ENCODE measurements at places on chromosomes 12 and 14.

- DNase-seq, result no peak
Measured at GRCh38 chr14:21880918-21881317, 207.3 kb upstream of the OR4E1 start.

GRCh38 chr12:5923043-5923605 lies 21.9 kb downstream of the ANO2 start:
- no peak for DNase-seq

DNA sequence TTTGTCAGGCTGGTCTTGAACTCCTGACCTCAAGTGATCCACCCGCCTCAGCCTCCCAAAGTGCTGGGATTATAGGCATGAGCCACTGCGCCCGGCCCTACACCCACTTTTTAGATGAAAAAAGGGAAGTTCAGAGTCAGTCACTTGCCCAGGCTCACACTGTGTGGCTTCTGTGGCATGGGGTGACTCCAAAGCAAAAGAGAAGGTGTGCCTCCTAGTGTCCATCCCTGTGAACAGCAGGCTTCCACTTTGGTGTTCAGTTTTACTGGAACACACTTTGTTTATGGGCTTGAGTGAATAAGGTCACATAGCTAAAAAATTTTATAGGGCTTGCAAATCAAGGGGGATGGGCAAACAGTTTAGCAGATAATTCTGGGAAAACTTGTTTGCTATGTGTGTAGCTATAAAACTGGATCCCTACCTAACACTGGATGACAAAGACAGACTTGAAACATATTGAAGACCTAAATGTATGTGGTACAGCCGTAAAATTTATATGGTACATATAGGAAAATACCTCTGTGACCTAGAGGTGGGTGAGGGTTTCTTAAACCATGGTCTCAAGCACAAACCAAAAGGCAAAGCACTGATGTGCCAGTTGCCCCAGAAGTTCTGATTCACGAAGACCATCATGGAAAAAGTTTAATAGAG lies 54.9 kb downstream of the EID3 start:
- peak; percentile 72 for DNase-seq

DNA sequence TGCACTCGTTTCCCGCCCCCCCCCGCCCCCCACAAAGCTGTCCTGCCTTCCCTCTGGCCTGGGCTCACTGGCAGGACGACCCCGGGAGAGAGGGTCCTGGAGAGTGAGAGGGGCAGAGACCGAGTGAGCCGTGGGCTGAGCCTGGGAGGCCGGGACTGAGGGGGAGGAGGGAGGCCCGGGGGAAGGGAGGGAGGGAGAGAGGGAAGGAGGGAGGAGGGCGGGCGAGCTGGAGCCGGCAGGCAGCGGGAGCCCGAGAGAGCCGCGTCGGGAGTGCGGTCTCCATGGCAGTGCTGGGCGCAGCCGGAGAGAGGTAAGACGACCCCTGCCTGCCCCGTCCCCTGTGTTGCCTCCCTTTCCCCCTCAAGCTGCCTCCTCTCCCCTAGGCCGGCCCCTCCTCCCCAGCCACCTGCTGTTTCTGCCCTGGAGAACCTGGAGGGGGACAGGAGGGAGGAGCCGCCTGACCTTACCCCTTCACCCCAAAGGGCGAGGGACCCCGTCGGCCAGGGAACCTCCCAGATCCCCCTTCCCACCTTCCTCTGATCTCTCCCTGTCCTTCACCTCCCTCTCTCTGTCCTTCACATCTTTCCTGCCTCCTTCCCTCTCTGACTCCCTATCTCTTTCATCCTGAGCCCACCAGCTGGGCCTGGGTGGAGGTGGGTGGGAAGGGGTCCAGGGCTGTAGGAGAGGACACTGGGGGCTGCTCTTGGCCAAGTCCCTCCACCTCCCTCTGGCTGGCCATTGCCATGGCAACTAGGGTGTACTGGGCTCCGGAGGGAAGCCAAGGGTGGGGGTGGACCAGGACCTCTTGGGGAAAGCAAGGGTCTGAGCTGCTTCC lies at the start of gene GPR162:
Gene GPR162 (plus strand): TSS at position 231 of the 835 bp plus-strand sequence. CDS start 2,078 bp downstream, outside the sequence.
- no peak for DNase-seq

- DNase-seq, result no peak
Measured at GRCh38 chr12:132018193-132018916, 68.6 kb downstream of the EP400 start.

- no peak for DNase-seq
Measured at GRCh38 chr12:104057771-104058197, 6.5 kb upstream of the HCFC2 start.

GRCh38 chr14:33997611-33998010 lies 46.7 kb upstream of the EGLN3 start:
- no peak for DNase-seq

- peak; percentile 4 for DNase-seq
Measured at GRCh38 chr14:55301437-55302121, 30.4 kb downstream of the FBXO34 start.

DNA sequence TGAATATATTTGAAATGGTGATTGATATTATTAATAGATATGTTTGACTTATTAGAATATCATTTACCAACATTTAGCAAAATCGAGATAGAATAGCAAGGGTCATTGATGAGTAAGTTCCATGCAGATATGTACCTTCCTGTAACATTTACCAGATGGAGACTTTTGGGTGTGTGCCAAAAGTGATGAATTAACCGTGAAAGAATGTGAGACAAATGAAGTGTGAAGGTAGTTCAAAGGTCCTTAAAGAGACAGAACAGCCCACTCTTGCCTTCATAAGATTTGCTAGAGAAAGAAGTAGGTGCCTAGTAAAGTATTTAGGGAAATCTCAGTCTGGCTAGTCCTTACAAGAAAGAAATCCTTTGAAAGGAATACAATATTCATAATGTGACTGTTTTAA lies 45.5 kb downstream of the FGD4 start:
- no peak for DNase-seq

DNA sequence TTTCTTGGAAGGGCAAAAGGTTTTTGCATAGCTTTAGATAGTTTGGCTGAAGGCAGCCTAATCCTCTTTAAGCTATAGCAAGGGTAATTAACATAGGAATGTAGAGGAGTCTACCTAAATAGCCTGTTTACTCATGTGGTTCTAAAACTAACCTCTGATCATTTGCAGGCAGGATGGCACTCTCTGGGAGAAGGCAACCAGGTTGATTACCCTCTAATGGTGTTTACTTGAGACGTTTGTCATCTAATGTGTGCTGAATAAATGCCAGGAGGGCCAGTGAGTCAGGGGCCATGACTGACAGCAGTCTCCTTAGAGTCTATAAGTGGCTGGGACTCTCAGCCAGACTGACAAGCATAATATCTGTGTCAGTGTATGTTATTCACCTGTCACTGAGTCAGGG lies 286.4 kb downstream of the PCNX1 start:
- no peak for DNase-seq

DNA sequence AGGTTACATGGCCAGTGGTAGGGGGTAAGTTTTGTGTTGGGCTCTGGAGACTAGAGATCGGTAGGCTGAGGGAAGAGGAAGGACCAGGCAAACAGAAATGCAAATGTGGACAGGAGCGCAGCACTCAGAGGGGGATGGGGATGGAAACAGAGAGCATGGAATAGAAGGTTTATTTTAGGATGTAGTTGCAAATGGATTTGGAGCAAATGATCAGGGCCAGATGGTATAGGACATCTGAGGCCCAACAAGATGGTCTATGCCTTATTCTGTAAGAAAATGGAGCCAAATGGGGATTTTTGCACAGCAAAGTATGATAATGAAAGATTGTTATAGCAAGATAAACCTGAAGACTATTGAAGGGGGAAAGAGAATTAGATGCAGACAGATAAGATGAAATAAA lies 102.5 kb upstream of the PTPRB start:
- DNase-seq, result no peak

GRCh38 chr14:38727731-38728130 lies 375.3 kb downstream of the SEC23A start:
- no peak for DNase-seq

GRCh38 chr14:95497561-95498011 lies 18.9 kb downstream of the SYNE3 start:
- no peak for DNase-seq

- DNase-seq, result no peak
Measured at GRCh38 chr14:21724090-21724973, 50.7 kb upstream of the OR4E1 start.

Data from activated CD4-positive, alpha-beta T cell treated with anti-CD3 and anti-CD28 coated beads for 4 hours (primary cell).